Hepatocyte (in vitro differentiated cells): ENCODE measurements at places on chromosomes 7 and 10.

DNA sequence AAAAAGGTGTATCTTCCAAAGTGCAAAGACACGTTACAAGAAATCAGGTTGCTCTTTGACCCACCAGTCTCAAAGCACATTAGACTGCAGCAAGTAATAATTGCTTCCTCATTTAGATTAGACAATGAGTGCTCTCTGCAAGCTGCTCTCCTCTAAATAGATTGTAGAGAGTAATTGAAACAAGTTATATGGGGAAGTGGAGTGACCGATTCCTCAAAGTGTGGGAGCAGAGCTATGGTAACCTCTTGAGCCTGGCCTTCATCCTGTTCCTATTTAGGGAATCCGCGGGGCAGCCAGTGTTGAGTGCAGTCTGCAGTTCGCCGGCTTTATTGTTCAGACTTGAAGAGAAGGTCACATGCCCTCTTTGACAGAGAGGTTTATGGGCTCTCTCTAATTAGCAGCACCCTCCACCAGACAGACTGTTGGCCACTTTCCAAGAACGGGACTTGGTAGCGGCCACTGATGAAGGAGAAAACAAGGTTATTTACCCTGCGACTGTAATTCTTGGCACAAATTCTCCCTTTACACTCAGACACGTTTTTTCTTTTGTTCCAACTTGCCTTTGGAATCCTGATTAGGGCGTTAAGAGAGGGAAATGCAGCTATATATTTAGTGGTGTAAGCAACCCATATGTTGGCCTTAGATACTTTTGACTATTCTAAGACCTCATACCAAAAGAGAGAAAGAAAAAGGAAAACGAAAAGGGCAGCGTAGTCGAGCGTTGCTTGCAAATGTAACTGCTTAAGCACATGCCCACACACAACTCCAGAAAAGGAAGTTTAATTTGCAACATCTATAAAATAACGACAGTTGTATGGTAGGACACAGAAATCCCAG lies 107.5 kb downstream of the REEP3 start:
- peak overlapping the region; percentile 99 for H3K27ac ChIP-seq
- H3K4me1 ChIP-seq = peaks cover 24% of the 10 kb centered on the region
- H3K4me3 ChIP-seq = peak overlapping the region; percentile 11
- H3K27me3 ChIP-seq = no peaks in the 10 kb centered on the region
- no peaks in the 10 kb centered on the region for H3K36me3 ChIP-seq
- DNase-seq = peak; percentile 78

DNA sequence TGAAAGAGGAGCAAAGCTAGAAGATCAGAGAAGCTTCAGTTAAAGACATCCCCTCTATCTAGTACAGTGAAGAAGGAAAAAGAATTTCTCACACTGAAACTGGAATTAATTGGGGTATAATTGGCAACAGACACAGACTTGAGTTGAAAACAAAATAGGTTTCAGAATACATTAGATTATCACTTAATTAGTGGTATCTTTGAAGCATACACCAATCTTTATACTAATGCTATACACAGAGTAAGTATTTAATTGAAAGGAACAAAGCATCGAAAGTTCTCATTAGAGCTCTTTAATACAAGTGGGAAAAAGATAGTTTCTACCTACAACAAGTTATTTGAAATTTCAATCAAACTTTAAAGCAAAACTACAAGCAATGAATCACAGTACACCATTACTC lies 128.2 kb downstream of the THSD7A start:
- no peak overlapping the region for H3K4me3 ChIP-seq
- DNase-seq = no peak
- H3K36me3 ChIP-seq = no peaks in the 10 kb centered on the region
- no peaks in the 10 kb centered on the region for H3K27me3 ChIP-seq
- no peak overlapping the region for H3K27ac ChIP-seq

- no peak for DNase-seq
- H3K27me3 ChIP-seq = no peaks in the 10 kb centered on the region
- H3K4me1 ChIP-seq = peaks cover 42% of the 10 kb centered on the region
- H3K36me3 ChIP-seq = peaks cover 15% of the 10 kb centered on the region
These were observed 3.4 kb downstream of the KLF6 start for GRCh38 chr10:3781468-3782145.

GRCh38 chr10:23557777-23558176 lies 118.9 kb downstream of the OTUD1 start:
- DNase-seq = no peak
- H3K36me3 ChIP-seq = no peaks in the 10 kb centered on the region
- H3K27ac ChIP-seq = no peak overlapping the region
- H3K27me3 ChIP-seq = no peaks in the 10 kb centered on the region
- H3K4me3 ChIP-seq = no peak overlapping the region
